Hippocampal formation (tissue), 2 donors: ENCODE measurements at places on chromosomes 3 and 15.

GRCh38 chr3:111285694-111286093 is 214.1 kb downstream of the NECTIN3 start:
- no peak for DNase-seq

GRCh38 chr3:127009531-127009930 is 26.6 kb downstream of the PLXNA1 start:
- no peak for DNase-seq

DNA sequence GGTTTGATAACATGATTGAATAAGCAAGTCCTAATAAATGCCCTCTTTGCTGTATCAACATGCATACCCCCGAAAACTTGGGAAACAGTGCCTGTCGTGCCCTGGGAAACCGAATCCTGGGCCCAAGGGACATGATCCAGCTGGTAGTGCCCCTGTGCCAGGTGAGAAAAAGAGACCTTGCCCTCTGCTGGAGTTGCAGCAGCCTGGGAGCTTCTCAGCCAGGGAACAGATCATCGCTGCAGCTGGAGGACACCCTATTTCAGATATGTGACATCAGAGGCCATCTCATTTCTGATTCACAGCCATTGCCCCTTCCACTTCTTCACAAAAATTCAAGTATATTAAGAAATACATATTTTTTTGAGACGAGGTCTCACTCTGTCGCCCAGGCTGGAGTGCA is 32.3 kb downstream of the STOML1 start:
- DNase-seq = no peak

- DNase-seq = no peak
Measured at GRCh38 chr3:160472344-160472743, 22.8 kb upstream of the TRIM59 start.

GRCh38 chr3:41674449-41674848 is 287.5 kb downstream of the ULK4 start:
- no peak for DNase-seq

- no peak for DNase-seq
Measured at GRCh38 chr3:13822042-13822441, 57.8 kb downstream of the WNT7A start.

DNA sequence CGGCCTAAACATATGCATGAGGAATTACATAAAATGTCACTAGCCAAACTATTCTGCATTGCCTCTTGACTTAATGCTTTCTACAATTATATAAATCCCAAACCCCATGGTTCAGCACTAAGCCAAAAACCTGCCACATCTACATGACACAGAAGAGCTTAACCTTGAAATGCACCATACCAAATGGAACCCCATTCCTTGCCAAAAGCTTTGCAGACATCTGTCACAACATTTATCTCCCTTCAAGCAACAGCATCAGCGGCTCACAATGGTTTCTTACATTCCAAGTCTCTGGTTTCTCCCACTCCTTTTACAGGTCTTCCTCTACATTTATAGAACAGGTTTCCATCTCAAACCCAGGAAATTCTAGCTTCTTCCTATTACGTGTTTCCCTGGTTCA is 58.4 kb upstream of the GYG1 start:
- no peak for DNase-seq

DNA sequence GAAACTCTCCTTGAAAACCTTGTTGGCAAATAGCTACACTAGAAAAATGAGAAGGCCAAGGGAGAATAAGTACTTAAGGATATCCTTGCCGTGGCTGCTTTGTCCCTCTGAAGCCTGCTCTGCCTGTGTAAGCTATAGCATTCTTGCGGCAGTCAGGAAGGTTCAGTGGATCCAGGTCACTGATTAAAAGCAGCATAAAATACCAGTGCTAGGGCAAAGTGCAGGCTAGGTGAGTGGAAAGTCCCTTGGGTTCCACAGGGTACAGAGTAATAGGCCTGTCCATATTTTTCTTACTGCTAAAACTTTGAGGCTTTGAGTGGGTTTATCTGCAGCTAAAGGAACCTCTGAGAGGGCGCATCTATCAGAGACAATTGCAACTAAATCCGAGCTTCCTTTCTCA is 10.3 kb downstream of the CXCR6 start:
- no peak for DNase-seq

GRCh38 chr15:69557707-69558409 is 105.2 kb downstream of the RPLP1 start:
- no peak for DNase-seq

- no peak for DNase-seq
Measured at GRCh38 chr15:50066666-50067065, 52.4 kb downstream of the ATP8B4 start.

GRCh38 chr3:183247011-183247589 is 6.0 kb upstream of the B3GNT5 start:
- DNase-seq = no peak

- no peak for DNase-seq
Measured at GRCh38 chr3:65855370-65856100, 183.2 kb downstream of the MAGI1 start.

DNA sequence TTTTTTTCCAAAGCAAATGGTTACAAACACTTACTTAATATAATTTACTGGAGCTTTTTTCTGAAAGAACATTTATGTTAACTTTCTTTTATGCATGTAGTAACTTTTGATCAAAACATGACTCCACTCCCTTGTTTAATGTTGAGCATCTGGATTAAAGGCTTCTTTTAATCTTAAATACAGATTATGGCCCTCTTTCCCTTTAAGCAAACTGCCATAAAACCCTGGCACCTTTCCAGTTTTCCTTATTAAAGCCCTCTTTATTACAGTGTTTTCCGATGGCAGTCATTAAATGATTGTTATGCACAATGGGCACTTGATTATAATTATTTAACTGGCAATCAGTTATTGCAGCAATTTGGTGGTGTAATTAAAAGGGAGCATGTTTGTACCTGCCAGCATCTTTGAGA is 167.0 kb downstream of the VGLL4 start:
- DNase-seq = no peak

GRCh38 chr15:58260205-58260724 is 122.1 kb downstream of the AQP9 start:
- DNase-seq = no peak

DNA sequence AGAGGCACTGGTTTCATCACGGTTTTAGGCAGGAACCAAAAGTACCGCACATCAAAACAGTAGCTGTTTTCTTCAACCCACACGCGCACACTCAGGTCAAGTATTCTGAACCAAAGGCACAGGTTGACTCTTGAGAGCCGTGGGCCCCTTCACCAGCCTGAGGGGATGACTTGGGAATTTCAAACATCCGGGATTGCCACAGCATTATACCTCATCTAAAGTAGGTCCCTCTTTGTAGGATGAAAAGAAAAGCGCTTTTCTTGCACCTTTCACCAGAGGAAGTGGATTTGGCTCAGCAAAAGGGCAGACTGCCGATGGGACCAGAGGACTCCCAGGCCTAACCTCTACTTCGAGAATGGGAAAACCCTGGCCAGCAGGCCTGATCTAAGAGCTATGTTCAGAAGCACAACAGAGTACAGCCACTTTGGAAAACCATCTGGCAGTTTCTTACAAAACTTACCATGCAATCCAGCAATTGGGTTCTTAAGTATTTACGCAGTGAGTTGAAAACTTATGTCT is 88.2 kb upstream of the PROK2 start:
- no peak for DNase-seq

DNA sequence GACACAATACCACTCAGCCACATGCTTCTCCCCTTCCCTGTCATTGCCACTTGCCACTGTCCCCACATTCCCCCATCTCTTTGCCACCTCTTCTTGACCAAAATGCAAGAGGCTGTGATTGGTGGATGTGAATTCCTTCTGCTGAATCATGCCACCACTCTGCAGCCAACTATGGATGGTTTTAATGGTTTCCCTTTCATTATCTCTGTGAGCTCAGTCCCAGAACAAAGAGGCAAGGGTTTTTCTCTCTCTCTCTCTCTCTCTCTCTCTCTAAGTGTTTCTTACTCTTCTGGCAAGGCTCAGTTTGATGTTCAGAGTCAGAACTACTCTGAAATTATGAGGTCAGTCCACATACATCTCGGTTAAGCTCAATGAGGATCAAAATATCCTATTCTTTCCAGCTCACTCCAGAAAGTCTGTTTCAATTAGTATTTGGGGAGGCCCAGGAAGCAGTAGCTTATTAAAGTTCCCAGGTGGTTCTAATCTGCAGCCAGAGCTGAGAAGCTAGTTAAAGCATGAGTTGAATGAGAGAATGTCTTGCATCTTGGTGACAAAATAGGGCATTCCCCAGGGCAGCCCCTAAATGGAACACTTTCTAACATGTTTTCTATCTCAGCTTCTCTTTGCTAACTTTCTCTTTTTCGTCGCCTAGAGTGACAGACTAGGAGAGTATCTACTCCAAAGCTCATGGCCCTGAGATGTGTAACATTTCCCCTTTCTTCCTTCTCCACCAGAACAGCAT is 8.5 kb upstream of the ILDR1 start:
- DNase-seq = no peak

GRCh38 chr15:39918688-39919385 is 1.2 kb downstream of the GPR176 start:
- DNase-seq = no peak

DNA sequence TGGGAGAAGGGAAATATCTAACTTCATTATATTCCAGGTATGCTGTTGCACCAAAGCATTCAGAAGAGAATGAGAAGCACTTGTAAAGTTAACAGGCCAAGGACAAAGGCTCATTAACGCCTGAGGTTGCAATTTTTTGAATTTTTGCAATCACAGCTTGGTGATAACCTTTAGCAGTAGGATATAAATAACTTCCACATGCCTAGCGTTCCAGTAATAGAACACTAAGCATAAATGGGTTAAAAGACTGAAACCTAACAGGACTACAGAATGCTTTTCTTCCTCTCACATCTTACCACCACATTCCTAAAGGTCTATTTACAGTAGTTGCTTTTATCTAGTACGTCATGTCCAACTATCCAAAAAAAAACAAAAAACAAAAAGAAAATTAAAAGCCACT is 57.4 kb upstream of the IMPG2 start:
- DNase-seq = no peak

DNA sequence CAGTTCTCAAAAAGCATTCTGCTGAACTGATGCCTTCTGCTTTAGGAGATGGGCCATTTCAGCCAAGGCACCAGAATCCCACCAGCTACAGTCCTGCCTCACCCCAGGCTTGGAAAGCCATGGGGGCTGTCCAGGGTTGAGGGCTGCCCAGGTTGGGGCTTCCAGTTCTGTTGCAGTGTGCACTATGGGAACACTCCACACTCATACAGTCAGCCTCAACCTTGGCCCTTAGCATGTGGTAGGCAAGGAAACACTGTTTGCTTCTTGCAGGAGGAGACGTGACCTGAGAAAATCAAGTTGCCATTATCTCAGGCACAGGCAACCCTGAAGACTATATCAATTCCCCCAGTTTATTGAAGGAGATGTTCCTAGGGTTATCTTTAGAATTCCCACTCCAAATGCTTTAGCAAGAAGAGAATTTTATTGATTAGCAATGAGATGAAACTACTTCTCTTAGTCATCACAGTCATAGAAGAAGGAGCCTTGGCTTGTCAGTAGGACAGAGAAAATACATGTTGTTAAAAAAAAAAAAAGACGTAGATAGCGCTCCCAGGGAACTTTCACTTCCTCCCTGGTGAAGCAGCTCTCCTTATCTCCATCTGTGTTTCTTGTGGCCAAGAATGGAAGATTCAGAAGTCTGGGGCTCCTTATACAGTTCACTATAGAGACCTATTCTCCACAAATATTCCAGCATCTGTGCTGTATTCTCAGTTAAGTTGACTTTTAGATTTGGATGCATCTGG is 38.3 kb upstream of the IL12A start:
- DNase-seq = no peak

GRCh38 chr15:64046421-64047153 is at the start of gene DAPK2:
DAPK2 (minus strand) TSS chr15:64046485; CDS start chr15:64040261, 6,224 bp downstream.
- DNase-seq = peak; percentile 69

GRCh38 chr3:88535563-88535962 is 385.8 kb downstream of the C3orf38 start:
- DNase-seq = no peak

DNA sequence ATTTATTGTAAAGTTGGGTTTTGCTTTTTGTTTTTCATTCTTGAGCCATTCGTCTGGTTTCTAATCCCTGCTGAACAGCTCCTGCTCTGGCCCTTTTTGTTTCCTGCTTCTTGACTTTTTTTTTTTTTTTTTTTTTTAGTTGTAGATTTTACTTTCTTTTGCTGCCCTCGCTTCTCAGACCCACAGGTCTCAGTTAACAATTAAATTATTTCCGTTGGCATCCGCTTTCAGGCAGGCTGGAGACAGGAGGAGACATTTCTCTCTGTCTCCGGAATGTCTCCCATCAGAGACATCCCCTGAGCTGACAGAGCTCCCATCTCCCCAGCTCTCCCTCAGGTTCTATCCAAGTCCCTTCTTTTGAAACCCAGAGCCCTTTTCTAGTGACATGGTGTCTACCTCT is 68.6 kb downstream of the SLC6A6 start:
- DNase-seq = no peak

GRCh38 chr3:123353850-123354233 is 95.0 kb downstream of the ADCY5 start:
- DNase-seq = no peak

GRCh38 chr3:177307391-177307790 is 110.1 kb upstream of the TBL1XR1 start:
- no peak for DNase-seq

DNA sequence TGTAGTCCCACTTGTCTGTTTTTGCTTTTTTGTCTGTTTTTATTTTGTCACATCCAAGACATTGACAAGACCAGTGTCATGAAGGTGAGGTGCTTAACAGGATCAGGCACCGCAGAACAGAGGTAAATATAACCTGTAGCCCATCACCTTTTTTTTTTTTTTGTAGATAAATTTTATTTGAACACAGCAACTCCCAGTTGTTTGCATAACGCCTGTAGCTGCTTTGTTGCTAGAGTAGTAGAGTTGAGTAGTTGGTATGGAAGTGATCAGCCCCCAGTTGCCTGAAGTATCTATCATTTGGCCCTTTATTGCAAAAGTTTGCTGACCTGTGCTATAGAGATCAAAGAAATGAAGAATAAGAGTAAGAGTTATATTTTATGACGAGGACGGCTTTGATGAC is 135.0 kb downstream of the TCF12 start:
- DNase-seq = no peak

- no peak for DNase-seq
Measured at GRCh38 chr3:87732294-87732693, 326.5 kb downstream of the CGGBP1 start.

DNA sequence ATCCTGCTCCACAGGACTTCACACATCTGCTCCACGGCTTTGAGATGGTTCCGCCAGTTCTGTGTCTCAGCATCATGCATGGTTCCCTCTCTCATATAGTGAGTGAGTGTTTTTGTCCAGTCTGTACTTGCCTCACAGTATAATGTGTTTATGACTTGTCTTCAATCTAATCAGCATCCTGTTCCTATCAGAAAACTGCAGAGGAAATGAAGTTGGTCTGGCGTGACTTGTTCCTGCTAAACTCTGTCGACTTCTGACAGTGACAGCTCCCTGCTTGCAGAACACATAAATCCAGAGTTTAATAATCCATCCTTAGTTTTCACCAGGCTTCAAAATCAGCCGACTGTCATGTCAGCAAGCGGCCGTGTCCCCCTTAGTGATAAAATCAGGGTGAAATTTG is 222.3 kb downstream of the SLCO3A1 start:
- DNase-seq = no peak

GRCh38 chr3:58722561-58722960 is 56.0 kb upstream of the FAM3D start:
- DNase-seq = no peak
